ENCODE measurements at places on chromosomes 16 and 17. TPM values are rescaled to one million over a fixed set of nuclear protein-coding genes. Genes with fewer than 3 reads are reported as not detected.

YPEL2 gene
- 67.2 TPM for total RNA-seq

TXNL4B gene
- 12.3 TPM for total RNA-seq

SHISA9 gene
- total RNA-seq = not detected

TBC1D3K gene
- total RNA-seq = not detected

FAM171A2 gene
- 3.8 TPM for total RNA-seq

NUP88 gene
- 155 TPM for total RNA-seq

TBC1D16 gene
- 45.4 TPM for total RNA-seq

EVI2B gene
- total RNA-seq = 2.5 TPM

ESRP2 gene
- total RNA-seq = 0.53 TPM

SEPTIN12 gene
- total RNA-seq = not detected

SMTNL2 gene
- not detected for total RNA-seq

PPM1E gene
- under 0.01 TPM for total RNA-seq

PITPNM3 gene
- 1.3 TPM for total RNA-seq

CCL17 gene
- not detected for total RNA-seq

FAM83G gene
- total RNA-seq = 12.6 TPM

UQCRC2 gene
- 256 TPM for total RNA-seq

WFIKKN1 gene
- total RNA-seq = 0.22 TPM

SOCS1 gene
- total RNA-seq = 0.43 TPM

CASKIN1 gene
- total RNA-seq = 0.13 TPM

ADAD2 gene
- not detected for total RNA-seq

TBC1D3I gene
- 1.1 TPM for total RNA-seq

PLLP gene
- 1.4 TPM for total RNA-seq

PRSS33 gene
- not detected for total RNA-seq

ELMO3 gene
- total RNA-seq = 0.93 TPM

NPIPB6 gene
- 3.3 TPM for total RNA-seq

ZNF785 gene
- total RNA-seq = 7.4 TPM

HOXB4 gene
- 15.7 TPM for total RNA-seq

KRTAP17-1 gene
- not detected for total RNA-seq

KRT25 gene
- not detected for total RNA-seq

ADCY7 gene
- total RNA-seq = 9.4 TPM

PRR29 gene
- 0.66 TPM for total RNA-seq

MYH11 gene
- total RNA-seq = not detected

ABCA9 gene
- total RNA-seq = 3.3 TPM

HSD3B7 gene
- total RNA-seq = 4.7 TPM

HAPSTR1 gene
- total RNA-seq = 92.8 TPM

KRT12 gene
- total RNA-seq = not detected

CBX8 gene
- total RNA-seq = 2.4 TPM

TBC1D3C gene
- not detected for total RNA-seq

KRTAP9-2 gene
- total RNA-seq = not detected

YPEL3 gene
- 10.3 TPM for total RNA-seq

CCDC200 gene
- total RNA-seq = not detected

KRT33B gene
- not detected for total RNA-seq

CCL7 gene
- 0.53 TPM for total RNA-seq

SBK1 gene
- total RNA-seq = 0.07 TPM
